NCI-H1417 treated with DMSO at 0.1 percent for 48 hours (cell line): ENCODE measurements at places on chromosomes 7 and 10.

DNA sequence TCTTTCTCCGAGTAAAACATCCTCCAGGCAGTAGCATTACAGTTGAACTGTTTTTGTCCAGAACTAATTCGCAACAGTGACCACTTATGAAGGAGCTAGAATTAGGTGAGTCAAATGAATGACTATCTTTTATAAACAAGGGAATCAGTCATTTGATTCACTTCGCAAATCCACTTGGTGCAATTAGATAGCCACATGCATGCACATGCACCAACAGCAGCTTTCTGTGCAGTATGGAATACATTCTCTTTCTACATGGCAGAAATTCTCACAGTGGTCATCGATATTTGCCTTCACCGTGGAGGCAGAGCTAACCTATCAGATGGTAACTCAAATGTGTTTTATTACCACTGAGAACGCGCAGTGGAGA is 118.8 kb downstream of the CDK6 start:
- DNase-seq, result no peak

DNA sequence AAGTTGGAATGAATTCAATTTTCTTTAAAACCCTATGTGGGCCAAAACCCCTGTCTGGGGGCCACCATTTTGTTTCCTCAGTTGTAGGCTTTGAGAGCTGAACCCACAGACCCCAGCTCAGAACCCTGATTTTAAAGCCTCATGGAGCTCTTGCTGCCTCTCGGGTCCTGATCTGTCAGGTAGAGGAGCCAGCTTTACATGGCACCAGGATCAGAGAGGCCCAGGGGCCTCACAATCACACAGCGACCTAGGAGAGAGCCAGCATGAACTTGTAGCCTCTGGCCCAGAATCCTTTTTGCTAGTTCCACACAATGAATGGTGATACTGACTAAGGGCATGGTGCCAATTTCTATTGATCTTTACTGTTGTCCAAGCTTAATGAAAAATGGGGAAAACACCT is 84.3 kb upstream of the SORCS3 start:
- no peak for DNase-seq

DNA sequence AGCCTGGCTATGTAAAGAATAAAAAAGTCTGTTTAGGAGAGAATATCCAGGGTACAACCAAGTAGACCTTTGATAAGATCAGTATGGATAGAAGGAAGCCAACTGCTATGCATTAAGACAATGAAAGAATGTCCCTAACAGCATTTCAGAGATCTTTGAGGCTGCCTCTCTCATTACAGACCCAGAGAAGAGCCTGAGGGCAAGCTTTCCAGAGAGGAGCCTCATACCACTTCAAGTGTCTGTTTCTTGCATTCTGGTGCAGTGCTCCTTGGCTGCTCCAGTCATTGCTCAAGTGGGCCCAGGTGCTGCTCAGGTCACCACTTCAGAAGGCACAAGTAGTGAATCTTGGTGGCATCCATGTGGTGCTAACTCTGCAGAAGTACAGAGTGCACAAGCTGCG is 514.0 kb downstream of the PLXDC2 start:
- no peak for DNase-seq

DNA sequence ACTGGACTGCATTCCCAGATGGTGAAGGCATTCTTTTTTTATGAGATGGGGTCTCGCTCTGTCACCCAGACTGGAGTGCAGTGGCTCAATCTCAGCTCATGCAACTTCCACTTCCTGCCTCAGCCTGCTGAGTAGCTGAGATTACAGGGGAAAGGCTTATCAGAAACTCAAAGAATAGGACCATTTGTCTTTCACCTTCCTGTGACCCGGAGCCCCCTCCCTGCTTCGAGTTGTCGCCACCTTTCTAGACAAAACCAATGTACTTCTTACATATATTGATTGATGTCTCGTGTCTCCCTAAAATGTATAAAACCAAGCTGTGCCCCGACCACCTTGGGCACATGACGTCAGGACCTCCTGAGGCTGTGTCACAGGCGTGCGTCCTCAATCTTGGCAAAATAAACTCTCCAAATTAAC is 1.8 kb upstream of the METTL27 start:
- no peak for DNase-seq

- DNase-seq, result no peak
Observed at GRCh38 chr7:41886901-41887311, 184.0 kb upstream of the INHBA start.

DNA sequence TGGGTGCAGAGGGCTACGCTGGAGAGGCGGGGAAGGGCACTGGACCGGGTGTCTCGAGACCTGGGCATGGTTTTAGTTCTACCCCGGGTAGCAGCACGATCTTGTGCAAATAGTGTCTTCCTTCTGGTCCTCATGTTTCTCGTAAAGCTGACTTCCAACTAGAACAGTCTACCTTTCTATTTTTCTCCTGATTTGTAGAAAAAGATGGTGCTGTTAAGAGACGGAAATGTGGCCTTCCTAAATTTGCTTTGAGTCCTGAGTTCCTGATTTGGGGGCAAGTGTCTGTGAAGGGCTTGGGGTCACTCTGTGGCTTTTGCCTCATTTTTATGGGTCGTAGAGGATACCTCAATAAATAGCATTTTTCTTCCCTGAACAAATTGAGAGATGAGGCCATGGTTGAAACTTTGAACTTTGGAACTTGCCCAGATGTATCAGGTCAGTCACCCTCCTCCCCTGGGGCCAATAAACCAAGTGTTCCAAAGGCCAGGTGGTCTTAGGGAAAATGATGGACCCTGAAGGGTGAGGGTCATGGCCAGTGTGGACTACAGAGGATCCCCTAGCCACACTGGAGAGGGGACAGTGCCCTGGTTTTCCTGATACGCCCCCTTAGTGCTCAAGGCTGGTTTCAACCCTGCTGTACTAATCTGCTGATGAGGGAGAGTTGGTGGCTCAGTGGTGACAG is 45.2 kb downstream of the GRK5 start:
- no peak for DNase-seq

- DNase-seq, result no peak
Observed at GRCh38 chr10:110147961-110148360, 59.4 kb upstream of the MXI1 start.

DNA sequence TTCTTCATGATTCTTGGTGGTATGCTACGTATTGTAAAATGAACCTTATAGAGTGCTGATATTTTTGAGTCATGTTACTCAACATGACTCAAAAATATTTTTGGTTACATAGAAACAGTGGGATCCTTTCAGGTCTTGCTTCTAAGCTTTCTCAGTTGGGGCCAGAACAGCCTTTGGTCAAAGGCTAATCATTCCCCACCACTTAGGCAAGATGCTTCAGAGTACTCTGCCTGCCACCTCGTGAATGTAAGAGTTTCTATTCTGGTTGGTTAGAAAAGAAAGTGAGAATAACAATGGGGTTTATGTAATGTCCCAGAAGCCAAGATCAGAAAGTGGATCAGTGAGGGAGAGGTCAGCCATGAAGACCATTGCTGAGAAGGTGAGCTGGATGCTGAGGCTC is 327.8 kb downstream of the TCERG1L start:
- DNase-seq, result no peak

GRCh38 chr10:120097766-120098165 is 205.2 kb downstream of the SEC23IP start:
- DNase-seq, result no peak

DNA sequence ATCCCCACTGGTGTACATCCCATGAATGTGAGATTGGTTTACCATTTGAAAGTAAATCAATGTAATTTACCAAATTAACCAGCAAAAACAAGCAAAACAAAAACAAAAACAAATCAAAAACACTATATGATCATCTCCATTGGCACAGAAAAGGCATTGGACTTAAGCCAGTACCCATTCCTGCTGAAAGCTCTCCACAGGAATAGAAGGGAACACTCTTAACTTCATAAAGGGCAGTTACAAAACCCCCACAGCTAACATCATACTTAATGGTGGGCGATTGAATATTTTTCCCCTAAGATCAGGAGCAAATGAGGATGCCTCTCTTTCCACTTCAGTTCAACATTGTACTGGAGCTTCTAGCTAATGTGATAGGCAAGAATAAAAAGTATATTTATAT is 34.1 kb downstream of the PRKG1 start:
- DNase-seq, result no peak

GRCh38 chr7:131967216-131967730 is 410.8 kb upstream of the PODXL start:
- no peak for DNase-seq

DNA sequence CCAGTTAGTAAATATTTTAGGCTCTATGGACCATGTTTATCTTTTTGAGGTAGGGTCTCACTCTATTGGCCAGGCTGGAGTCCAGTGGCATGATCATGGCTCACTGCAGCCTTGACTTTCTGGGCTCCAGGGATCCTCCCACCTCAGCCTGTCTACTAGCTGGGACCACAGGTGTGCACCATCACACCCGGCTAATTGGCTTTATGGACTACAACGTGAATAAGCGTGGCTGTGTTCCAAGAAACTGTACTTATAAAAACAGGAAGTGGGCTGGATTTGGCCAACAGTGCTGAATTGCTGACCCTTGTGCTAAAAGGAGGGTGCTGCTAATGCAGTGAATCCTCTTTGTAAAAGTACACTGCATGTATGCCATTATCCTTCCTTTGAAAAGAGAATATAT is 111.7 kb upstream of the CDK13 start:
- DNase-seq, result peak; percentile 57
